ENCODE measurements at places on chromosomes 1 and 21. TPM values are rescaled to one million over a fixed set of nuclear protein-coding genes. Genes with fewer than 3 reads are reported as not detected.

DNA sequence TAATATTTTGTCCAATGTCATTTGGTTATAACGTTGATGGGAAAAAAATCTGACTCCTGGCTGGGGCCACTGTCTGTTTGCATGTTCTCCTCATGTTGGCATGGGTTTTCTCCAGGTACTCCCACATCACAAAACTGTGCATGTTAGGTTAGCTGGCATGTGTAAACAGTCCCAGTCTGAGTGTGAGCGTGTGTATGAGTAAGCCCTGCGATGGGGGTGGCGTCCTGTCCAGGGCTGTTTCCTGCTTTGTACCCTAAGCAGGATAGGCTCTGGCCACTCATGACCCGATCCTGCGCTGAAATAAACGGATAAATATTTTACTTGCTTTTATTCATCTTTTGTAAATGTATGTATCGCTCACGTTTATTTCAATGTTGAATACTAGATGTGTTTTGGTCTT, 13.5 kb downstream of the EFCAB14 start:
- no peak for DNase-seq

DNA sequence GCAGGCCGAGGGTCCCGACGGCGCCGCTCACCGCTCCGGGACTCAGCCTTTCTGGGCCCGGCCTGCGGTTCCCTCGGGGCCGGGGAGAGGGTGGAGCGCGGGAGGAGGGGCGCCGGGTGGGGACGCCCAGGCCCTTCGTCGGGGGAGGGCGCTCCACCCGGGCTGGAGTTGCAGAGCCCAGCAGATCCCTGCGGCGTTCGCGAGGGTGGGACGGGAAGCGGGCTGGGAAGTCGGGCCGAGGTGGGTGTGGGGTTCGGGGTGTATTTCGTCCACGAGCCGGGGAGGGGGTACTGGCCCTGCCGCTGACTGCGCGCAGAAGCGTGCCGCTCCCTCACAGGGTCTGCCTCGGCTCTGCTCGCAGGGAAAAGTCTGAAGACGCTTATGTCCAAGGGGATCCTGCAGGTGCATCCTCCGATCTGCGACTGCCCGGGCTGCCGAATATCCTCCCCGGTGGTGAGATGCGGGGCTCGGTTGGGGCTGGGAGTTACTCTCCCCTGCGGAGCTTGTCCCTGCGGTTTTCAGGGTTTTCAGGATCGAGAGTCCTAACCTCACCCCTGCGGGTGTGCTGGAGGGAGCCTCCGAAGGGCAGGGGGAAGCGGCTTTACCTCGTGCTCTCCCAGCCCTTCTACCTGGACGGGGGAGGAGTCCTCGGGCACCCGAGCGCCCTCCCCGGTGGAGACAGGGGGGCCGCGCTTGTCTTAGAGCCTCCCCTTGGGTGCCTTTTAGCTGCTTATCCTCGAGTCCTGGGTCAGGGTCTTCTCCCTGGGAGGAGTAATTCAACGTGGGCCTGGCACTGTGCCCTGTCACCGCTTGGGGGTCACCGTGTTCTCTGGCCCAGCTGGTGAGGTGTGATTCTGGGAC, 2.1 kb downstream of the SAMD11 start:
- no peak for DNase-seq

NPHS2 gene
- not detected for total RNA-seq

PARS2 gene
- total RNA-seq: 4.9 TPM
